Lung microvascular endothelial cell (primary cell): ENCODE measurements at places on chromosomes 13 and 19.
A peak's percentile ranks its signal among the peaks of the same experiment; 100 is the strongest.

DNA sequence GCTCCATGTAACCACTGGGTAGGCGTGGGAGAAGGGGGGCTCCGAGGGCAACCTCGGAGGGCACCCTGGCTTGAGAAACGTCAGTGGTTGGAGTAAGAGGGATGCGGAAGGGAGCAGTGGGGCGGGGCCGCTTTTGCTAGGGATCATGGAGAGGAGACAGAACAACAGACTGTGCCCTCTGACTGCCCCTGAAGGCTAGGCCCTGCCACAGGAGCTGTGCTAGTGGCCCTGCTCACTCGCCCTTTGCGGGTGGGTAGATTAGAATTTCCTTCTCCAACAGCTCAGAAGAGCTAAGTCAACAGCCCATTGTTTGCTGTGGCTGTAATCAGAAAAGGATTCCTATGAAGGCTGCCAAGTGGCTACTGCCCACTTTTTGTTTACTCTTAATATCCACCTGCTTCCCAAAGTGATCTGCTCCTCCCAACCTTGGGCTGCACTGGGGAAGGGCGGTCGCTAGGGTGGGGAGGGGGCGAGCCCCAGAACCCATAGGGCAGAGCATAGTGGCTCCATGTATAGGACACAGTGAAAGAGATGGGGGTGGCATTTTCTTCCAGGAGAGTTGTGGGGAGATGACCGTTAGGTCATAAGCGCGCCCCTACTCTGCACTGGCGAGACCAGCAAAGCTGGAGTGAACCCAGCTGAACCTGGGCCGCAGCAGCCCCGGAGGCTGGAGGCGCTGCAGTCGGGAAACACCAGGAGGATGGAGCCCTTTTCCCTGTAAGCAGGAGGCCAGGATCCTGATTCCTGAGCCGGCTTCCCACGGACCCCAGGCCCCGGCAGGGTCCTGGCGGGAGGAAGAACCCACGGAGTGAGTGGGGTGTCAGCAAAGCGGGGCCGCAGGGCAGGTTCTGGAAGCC, 1.9 kb upstream of the C1QTNF9 start:
- DNase-seq: no peak

DNA sequence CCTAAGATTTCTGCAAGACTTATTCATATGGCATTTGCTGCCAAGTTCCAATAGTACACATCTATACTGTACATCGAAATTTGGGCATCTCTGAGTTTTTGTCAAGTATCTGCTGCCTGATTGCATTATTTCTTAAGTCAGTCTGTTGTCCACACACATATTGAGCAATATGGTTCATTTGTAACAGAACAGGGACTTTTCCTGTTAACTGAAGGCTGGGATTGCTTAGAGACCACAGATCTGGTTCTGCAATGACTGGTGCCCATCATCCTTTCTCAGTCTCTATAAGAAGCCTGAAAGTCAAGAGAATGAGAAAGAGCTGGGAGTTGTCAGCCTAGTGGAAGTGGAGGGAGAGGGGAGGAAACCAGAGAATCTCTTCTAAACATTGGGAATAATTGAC, 22.5 kb upstream of the MYCBP2 start:
- no peak for DNase-seq

GRCh38 chr19:16581971-16582343, 9.7 kb upstream of the SLC35E1 start:
- no peak for DNase-seq

- DNase-seq: no peak
These were observed 48.1 kb downstream of the ZC3H13 start for GRCh38 chr13:46004491-46004890.

GRCh38 chr13:26474286-26474685, 83.2 kb upstream of the WASF3 start:
- DNase-seq: no peak

DNA sequence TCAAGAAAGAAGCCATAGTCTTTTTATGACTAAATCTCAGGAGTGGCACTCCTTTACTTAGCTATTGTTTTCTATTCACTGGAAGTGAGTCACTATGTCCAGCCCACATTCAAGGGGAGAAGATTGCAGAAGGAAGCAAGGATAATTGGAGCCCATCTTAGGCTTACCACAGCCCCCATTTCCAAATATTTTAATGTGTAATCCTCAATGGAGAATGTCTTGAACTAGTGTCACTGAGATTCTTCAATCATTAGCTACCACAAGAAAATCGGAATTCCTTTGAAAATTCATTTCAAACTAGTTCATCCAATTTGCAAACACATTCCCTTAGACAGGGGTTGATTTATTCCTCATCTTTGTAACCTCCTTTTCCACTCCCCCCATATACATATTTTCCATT, 84.7 kb downstream of the DLEU7 start:
- no peak for DNase-seq

- DNase-seq: no peak
These were observed 476.6 kb downstream of the IRS2 start for GRCh38 chr13:109309625-109310363.

DNA sequence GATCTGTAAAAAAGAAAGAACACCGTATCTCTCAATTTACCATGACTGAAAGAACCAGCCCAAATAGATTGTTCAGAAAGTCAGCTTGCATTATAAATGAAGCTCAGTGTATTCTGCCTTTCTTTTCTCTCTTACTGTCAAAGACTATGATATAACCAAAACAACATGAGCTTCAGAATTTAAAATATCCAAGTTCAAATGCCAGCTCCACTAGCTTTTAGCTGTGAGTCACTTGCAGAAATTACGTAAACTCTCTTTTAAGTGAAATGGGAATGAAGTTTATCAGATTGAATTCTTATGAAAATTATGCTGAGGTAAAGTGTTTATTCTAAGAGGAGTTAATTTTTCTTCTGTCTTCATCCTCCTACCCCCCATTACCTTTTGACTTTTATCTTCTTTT, 20.0 kb upstream of the POSTN start:
- no peak for DNase-seq

DNA sequence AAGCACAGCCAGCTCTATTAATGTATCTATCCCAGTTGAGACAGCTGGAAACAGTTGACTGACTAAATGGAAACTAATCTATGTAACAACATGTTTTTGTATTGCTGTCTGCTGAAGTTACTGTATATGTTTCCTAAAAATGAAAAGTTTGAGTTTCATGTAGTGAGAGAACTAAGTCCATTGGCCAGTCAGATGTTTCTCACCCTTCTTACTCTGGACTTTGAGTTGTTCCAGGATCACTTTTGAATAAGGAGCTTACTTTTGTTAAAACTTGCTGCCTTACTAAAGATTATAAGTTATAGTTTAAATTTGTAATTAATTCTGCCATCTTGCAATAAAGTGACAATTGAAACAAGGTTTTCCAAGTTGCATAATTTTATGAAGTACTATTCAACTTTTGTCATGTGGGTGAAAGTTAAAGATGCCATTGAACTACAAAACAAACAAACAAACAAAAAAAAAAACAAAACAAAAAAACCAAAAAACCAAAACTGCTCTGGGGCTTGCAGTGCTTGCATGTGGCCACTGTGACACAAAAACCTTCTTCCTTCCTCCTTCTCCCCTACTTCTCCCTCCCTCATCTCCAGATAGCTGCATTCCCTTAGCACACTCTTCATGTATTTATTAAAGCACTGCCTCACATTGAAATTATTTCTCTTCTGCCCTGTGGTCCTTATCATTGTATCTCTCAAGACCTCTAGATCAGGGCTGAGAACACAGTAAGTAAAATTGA, 15.3 kb downstream of the WDFY2 start:
- no peak for DNase-seq

GRCh38 chr19:883661-884211, 9.3 kb downstream of the MED16 start:
- DNase-seq: no peak

- no peak for DNase-seq
These were observed 6.9 kb downstream of the USPL1 start for GRCh38 chr13:30624630-30625029.

DNA sequence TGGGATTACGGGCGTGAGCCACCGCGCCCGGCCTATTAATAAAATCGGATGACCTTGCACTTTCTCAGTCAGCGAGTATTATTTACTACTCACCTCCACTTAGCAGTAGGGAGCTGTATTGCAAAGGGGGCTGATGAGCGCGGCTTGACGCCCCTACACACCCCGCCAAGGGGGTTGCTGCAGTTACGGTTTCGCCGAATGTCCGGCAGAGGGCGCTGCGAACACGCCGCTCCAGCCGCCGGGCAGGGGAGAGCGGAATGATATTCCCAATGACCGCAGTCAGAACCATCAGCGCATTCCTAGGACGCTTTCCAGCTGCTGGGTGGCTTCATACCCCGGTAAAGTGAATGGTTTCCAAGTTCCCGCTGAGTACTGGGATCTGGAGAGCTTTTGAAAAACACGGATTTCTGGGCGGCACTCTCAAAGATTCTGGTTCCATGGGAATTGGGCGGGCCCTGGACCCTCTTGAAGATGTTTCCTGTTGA, 30.0 kb upstream of the TPT1 start:
- DNase-seq: peak; percentile 86

DNA sequence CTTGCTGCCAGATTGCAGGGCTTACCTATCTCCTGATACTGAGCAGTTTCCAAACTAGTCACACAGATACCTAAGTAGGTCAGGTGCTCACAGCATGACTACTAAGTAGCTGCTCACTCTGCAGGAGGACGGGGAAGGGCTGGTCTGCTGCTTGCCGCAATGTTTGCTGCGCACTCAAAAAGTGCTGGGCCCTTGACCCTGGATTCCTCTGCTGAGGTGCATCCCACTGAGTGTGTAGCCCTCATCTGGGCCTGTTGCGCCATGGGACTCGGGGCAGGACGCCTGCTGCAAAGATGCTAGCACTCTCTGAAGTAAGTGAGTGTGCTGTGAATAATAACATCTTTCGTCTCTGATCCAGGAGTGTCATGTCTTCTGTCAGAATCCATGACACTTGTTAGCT, 59.2 kb upstream of the MEDAG start:
- no peak for DNase-seq

- DNase-seq: no peak
These were observed 171.6 kb downstream of the ZIC5 start for GRCh38 chr13:99800011-99800410.
